ENCODE measurements at places on chromosomes 3 and 15. TPM values are rescaled to one million over a fixed set of nuclear protein-coding genes. Genes with fewer than 3 reads are reported as not detected.
A peak's percentile ranks its signal among the peaks of the same experiment; 100 is the strongest.

DNA sequence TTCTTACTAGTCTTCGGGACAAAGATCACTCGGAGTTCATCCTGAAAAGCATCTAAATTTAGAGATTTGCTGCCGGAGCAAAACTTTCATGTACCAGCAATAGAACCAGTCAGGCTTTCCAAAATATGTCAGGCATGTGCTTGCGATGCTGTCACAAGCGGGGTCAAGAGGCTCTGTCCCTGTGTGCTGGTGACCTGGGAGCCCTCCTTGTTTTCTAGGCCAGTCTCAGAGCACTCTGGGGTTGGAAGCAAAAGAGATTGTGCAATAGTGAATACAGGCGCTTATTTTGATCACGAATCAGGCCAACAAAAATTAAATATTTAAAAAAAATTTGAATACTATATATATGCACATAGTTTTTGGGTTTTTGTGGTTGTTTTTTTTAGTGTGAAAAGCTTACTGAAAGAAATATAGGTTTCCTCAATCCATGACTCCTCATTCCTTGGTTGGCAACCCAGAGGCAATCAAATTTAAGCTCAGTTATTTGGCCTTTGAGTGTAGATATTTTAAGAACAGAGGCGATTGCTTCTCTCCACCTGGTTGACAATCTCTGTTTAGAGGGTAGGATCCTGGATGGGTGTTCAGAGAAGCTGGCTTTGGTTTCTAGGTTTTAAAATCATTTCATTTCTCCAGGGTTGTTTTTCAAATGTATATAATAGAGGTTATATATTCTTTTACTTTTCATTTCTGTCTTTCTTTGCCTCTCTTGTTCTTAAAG is 8.4 kb upstream of the KLHL24 start:
- DNase-seq: no peak

ZBTB38 gene
- polyA plus RNA-seq: 56.5 TPM

DNA sequence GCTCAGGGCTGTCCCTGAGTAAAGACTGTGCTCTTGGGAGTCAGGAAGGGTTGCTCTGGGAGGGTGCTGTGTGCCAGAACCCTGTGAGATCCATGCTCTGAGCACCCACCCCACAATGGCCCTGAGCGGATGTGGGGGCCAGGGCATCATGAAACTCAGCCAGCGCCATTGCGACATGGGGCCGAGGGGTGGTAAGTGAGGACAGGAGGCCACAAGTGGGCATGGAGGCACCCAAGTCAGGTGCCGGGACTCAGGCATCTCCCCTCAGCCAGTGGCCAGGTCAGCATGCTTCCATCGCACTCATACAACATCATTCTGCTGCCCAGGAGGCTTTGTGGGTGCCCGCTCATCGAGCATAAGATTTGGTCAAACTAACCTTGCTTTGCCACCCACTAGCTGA is 19.6 kb downstream of the ATP2B2 start:
- DNase-seq: no peak

DNA sequence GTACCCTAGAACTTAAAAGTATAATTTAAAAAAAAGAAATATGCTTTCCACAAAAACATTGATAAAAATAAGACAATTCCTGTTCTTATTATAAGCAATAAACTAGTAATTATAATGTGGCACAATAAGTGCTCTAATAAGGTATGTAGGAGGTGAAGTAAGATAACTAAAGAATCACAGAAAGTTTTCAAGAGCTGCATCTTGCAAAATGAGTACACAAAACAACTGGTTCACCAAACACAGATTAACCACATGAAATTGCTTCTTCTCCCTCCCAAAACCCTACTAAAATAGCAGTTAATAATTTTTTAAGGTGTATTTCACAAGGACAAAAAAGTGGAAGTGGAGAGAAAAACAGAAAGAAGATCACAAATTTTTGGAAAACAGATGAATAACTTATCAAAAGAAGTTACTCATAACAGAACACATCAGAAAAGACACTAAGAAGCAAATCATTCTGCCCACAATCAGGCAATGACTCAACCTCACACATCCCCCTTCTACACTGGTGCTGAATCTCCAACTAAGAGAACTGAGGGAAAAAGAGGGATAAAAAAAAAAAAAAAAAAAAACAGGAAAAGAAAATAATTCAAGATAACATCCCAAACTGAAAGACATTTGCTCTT is 64.2 kb downstream of the TBC1D5 start:
- DNase-seq: no peak

DNA sequence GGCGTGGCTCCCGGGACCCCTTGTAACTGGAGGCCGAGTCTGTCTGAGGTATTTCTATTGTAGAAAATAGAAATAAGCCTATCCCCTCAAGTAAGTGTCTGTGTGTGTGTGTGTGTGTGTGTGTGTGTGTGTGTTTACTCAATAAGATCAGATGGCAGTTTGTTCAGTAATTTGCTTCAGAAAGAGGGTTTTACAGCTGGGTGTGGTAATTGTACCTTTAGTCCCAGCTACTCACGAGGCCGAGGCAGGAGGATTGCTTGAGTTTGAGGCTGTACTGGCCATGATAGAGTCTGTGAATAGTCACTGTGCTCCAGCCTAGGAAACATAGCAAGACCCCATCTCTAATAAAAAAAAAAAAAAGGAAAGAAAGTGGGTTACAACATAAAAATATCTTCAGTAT is 8.7 kb downstream of the SPINT1 start:
- DNase-seq: no peak

- DNase-seq: no peak
These were observed 4.9 kb upstream of the PLXND1 start for GRCh38 chr3:129611446-129611800.

GRCh38 chr3:11717768-11718636 is 74.3 kb upstream of the VGLL4 start:
- peak; percentile 56 for DNase-seq

DNA sequence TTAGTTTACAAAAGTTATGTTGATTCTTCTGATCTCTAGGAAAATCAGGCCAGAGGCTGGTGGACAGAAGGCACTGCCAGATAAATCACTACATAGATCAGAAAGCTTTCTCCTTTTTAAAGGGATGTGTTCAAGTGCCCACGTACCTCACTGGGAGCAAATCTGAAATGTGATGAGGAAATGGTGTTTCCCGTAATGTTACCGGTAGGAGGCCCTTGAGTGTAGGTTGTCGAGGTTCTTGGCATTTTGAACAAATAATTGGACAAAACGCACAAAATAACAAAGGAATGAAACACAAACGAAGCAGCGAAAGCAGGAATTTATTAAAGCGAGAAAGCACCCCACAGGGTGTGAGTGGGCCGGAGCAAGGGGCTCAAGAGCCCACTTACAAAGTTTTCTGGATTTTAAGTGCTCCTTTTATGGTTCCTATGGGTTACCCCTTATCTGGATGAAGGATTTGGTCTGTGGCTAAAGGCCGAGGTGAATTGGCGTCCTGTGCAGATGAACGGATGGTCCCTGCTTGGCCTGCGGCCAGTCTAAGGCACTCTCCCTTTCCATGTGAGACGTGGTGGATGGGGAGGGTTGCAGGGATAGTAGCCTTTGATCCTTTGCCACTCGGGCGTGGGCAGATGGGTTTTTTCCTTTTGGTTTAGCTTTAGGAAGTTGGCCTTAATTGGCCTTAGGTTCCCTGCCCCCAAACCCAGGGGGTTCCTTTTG is 1.0 kb downstream of the SNX1 start:
- no peak for DNase-seq

DPH3 gene
- polyA plus RNA-seq: 25.6 TPM

GRCh38 chr3:43867436-43868072 is 176.8 kb downstream of the ABHD5 start:
- DNase-seq: no peak

GOLGA6D gene
- 0.47 TPM for polyA plus RNA-seq
